ENCODE measurements at places on chromosomes 6 and 20. TPM values are rescaled to one million over a fixed set of nuclear protein-coding genes. Genes with fewer than 3 reads are reported as not detected.

SLC17A9 gene
- not detected for total RNA-seq

PPARD gene
- total RNA-seq, result 2.8 TPM

ANKRD6 gene
- 12.1 TPM for total RNA-seq

LZTS3 gene
- total RNA-seq, result 15.2 TPM

SNPH gene
- 2.4 TPM for total RNA-seq

SPAG4 gene
- 12.7 TPM for total RNA-seq

SALL4 gene
- total RNA-seq, result 55.8 TPM

TRDN gene
- total RNA-seq, result not detected

HLA-DQA1 gene
- total RNA-seq, result not detected

CD93 gene
- not detected for total RNA-seq

NDRG3 gene
- total RNA-seq, result 34.6 TPM

ZNF165 gene
- 2.7 TPM for total RNA-seq

PPP1R14C gene
- not detected for total RNA-seq

THEMIS gene
- total RNA-seq, result not detected

LAMA2 gene
- total RNA-seq, result not detected

LPIN3 gene
- total RNA-seq, result 14.6 TPM

SUPT3H gene
- 10.9 TPM for total RNA-seq

TBP gene
- 32.8 TPM for total RNA-seq

PLEKHG1 gene
- total RNA-seq, result not detected

CCDC170 gene
- not detected for total RNA-seq

TSHZ2 gene
- total RNA-seq, result not detected

DEFB118 gene
- total RNA-seq, result not detected

BPIFB4 gene
- not detected for total RNA-seq

COL20A1 gene
- total RNA-seq, result not detected

C6orf15 gene
- total RNA-seq, result not detected

TFAP2D gene
- total RNA-seq, result not detected

TLDC2 gene
- total RNA-seq, result 0.14 TPM

CDH26 gene
- total RNA-seq, result not detected

BTN1A1 gene
- total RNA-seq, result 0.06 TPM

TMEM170B gene
- 6.3 TPM for total RNA-seq

MAP3K4 gene
- 20.4 TPM for total RNA-seq

VWA7 gene
- 1.7 TPM for total RNA-seq

GSTA4 gene
- 42.0 TPM for total RNA-seq

TCP11 gene
- not detected for total RNA-seq

PKIB gene
- not detected for total RNA-seq

PRRT1 gene
- total RNA-seq, result 0.51 TPM

LRFN2 gene
- total RNA-seq, result not detected

FKBP1C gene
- total RNA-seq, result 1.7 TPM

CST5 gene
- not detected for total RNA-seq

MKKS gene
- total RNA-seq, result 9.2 TPM

KCNB1 gene
- 0.12 TPM for total RNA-seq

MACROD2 gene
- not detected for total RNA-seq

DEFB124 gene
- not detected for total RNA-seq

HCK gene
- 0.41 TPM for total RNA-seq

IL17F gene
- total RNA-seq, result not detected

LKAAEAR1 gene
- not detected for total RNA-seq

FAM83C gene
- total RNA-seq, result not detected

ENPP5 gene
- not detected for total RNA-seq

HTR1B gene
- total RNA-seq, result not detected

NOL7 gene
- 114 TPM for total RNA-seq

FHL5 gene
- total RNA-seq, result not detected

TRIM31 gene
- not detected for total RNA-seq

ADAM33 gene
- not detected for total RNA-seq

HSPA1L gene
- 0.98 TPM for total RNA-seq

ZNF311 gene
- not detected for total RNA-seq

ZC3H12D gene
- not detected for total RNA-seq

Measured in G401 (cell line).